ENCODE measurements at places on chromosomes 4 and X.

GRCh38 chr4:143486314-143486713 lies 27.2 kb upstream of the SMARCA5 start:
- DNase-seq = no peak

DNA sequence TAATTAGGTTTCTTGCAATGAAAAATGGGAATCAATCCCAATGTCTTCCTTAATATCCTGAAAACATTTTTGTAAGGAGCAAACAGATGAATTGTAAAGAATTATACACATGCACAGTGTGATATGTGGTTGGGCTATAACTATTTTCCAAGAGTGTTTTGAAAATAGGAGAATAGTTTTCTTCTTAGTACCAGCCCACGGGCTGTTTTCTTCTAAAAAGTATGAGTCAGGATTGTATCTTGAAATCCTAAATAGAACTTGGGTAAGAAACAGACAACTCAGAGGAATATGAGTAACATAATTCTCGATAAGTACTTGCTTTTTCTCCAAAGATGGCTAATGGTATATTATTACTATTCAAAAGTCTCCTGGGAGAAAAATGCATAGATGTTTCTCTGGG lies 136.7 kb downstream of the MAGEC2 start:
- DNase-seq = no peak

GRCh38 chrX:101550362-101550750 lies at the start of gene ARMCX1:
TSS of gene ARMCX1 (plus strand) at chrX:101550547. CDS start at chrX:101552931, 2,384 bp downstream.
- no peak for DNase-seq

- no peak for DNase-seq
Measured at GRCh38 chr4:95092766-95093165, 335.0 kb downstream of the BMPR1B start.

GRCh38 chr4:87497578-87497977 lies 31.6 kb downstream of the SPARCL1 start:
- no peak for DNase-seq

DNA sequence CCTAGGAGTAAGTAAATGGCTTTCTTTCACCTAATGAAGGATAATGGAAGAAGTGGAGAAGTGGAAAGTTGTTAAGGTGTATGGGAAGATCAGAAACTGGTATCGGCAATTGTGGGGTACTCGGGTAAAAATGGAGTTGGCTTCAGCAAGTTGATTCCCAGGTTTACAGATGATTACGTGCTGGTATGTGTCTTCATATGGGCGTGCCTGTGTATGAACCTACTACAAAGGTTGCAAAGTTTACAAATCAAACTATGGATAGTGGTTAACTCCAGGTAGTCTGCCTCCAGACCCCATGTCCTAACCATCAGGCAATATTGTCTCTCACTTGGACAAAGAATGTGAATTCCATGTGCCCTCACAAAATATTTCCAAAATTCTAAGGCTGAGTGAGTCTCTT lies 773 bp downstream of the TLR3 start:
- DNase-seq = no peak

Data from GM13977 (cell line).